ENCODE measurements at places on chromosomes 4 and X.
A peak's percentile ranks its signal among the peaks of the same experiment; 100 is the strongest.

DNA sequence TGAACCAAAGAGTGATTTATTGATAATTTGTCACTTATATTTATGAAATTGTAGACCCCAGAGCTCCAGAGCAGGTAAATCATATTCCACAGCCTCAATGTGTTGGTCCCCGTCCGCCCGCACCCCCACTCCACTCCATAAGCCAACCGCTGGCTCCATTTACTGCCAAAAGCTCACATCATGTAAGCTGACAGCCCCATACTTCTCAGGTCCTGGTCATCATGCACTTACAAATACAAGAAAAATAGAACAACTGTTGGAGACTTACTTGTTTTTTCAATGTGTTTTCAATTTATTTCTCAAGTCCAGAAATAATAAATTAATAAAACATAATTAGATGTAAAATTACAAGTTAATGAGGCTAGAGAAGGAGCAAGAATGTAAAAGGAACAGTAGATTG is 235.7 kb upstream of the HAND2 start:
- DNase-seq: no peak

GRCh38 chr4:10175626-10176025 is 59.0 kb upstream of the WDR1 start:
- no peak for DNase-seq

GRCh38 chr4:140131675-140132229 is 22.2 kb downstream of the MAML3 start:
- no peak for DNase-seq

GRCh38 chr4:184215709-184216328 is 1.9 kb downstream of the ENPP6 start:
- no peak for DNase-seq

DNA sequence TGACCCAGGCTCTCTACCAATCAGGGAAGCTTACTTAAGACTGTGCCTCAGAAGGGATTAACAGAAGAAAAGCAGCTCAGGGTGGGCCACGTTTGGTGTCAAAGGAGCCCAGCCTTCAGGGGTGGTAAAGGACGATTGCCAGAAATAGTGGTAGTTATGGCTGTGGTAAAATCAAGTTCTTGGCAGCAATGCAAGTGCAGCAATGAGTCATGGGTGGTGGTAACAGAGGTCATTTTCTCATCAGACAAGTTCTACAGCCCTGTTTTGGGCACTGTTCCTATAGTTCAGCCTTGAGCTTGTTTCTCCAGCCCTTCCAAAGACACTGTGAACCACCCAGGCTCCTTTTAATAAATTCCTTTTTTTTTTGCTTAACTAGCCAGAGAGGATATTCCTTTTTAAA is 120.3 kb downstream of the EFHC2 start:
- DNase-seq: no peak

DNA sequence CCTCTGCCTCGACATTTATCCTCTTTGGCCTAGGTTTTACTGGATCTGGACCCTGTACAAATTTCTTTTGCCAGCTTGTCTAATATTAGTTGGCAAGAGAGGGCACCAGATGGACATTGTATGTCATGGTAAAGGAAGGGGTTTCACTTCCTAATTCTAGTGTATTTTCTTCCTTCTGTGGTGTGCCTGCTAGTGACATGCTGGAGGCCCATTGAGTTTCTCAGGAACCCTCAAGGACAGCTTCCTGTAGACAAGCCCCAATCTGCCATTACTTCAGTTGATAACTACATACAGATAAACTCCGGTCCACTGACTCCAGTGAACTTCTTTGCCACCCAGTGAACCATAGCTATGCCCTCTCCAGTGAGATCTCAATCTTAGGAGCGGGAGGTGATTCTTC is 116.9 kb downstream of the STPG2 start:
- DNase-seq: no peak

GRCh38 chr4:152392079-152392478 is 143.8 kb downstream of the FBXW7 start:
- DNase-seq: no peak

DNA sequence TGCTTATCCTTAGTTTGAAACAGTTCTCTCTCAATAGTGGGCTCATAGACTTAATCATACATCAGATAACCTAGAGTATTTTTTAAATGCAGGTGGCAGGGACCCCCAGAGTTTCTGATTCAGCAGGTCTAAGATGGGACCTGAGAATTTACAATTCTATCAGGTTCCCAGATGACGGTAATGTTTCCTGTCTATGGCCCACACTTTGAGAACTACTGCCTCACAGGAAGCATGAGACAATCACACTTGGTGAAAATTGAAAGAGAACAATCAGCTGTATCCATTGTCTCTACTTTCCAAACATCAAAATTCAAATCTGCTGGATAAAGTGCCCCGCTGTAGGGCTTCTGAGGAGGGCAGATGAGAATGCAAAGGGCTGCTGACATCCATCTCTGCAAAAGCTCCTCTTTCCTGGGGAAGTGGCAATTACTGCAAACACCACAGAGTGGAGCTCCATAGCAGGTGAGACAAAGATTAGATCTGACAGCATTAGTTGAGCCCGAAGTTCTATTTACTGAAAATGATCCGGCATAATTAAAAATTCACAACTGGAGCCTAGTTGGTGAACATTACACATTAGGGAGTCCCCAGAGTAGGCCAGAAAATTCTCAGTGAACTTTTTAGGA is 187.8 kb upstream of the MBNL3 start:
- no peak for DNase-seq

DNA sequence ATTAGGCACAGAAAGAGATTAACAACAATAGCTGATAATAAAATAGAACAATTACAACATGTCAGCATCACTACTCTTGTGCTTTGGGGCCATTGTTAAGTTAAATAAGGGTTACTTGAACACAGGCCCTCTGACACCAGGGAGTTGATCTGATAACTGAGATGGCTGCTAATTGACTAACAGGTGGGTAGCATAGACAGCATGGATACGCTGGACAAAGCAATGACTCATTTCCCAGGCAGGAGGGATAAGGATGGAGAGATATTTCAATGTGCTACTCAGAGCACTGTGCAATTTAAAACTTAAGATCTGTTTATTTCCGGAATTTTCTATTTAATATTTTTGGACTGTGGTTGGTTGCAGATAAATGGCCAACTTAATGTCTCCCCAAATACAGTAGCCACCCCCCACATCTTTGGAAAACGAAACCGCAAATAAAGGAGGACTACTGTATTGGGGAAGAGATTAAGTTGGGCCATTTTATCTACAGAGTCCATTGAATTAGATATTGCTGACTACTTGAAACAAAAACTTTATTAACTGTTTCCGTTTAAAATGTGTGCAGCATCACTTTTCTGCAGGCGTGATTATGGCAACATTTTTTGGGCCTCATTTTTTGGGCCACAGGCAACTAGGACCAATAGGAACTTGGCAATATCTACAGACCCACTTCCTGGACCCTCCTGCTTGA is 200.6 kb upstream of the KLF3 start:
- no peak for DNase-seq

DNA sequence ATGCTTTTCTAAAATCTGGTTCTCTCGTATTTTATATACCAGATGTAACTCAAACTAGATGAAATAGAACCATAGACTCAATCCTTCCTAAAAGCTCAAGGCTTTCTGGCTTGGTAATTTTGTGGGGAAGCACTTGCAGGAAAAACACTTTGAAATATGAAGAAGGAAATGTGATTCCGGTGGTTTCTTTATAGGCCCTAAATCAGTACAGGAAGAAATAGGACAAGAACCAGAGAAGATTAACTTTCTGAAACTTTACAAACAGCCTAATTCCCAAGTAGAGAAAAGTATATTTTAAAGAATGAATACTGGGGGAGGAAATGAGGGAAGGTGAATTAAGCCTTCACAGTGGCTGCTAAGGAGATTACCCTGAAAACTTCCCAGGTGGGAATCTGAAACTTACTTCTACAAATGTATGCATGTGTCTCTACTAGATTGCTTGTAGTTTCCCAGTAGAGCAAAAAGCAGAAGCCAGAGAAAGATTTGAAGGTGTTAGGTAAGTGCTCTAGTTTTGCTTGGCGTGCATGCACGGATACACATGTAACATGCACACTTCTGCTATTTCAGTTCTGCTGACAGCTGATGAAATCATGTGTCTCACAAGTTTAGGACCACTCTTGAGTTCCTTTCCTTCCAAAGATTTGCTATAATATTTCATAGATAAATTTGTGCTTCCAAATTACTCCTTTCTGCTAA is 92.1 kb downstream of the AFF1 start:
- DNase-seq: no peak

GRCh38 chrX:134971926-134972325 is 18.9 kb upstream of the SMIM10 start:
- DNase-seq: no peak

GRCh38 chr4:159748834-159749444 is 646.1 kb downstream of the RAPGEF2 start:
- no peak for DNase-seq

DNA sequence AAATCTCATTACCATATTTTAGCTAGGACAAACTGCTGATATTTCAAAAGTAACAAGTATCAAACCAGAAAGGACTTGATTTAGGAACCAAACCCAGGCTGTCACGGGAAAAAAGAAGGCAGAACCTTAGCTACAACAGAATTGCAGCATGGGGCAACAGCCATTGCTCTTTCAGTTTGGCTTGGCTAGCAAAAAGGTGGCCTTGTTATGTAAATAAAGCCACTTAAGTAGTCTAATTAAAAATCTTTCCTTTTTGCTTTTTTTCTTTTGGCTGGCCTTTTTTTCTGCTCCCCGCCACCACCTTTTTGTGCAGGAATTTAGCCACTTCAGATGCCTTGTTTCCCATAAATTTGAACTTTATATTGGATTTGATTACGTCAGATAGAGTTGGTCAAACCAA is 235.9 kb downstream of the CPXCR1 start:
- DNase-seq: no peak

GRCh38 chrX:39418254-39418704 is 617.0 kb downstream of the MID1IP1 start:
- DNase-seq: no peak

- DNase-seq: peak; percentile 84
Observed at GRCh38 chrX:10828640-10829039, 208.3 kb upstream of the MID1 start.

DNA sequence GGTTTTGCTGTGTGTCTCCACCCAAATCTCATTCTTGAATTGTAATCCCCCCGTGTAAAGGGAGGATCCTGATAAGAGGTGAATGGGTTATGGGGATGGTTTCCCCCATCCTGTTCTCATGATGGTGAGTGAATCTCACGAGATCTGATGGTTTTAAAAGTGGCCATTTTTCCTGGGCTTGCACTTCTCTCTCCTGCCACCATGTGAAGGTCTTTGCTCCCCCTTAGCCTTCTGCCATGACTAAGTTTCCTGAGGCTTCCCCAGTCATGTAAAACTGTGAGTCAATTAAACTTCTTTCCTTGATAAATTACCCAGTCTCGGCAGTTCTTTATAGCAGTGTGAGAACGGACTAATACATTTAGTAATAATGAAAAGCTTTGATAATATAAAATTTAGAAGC is 46.9 kb downstream of the ANTXR2 start:
- DNase-seq: no peak

GRCh38 chrX:48972220-48973164 is 848 bp upstream of the KCND1 start:
- peak; percentile 25 for DNase-seq

GRCh38 chrX:30821116-30821515 is 67.9 kb downstream of the TAB3 start:
- no peak for DNase-seq

GRCh38 chr4:185567381-185568376 is 32.4 kb upstream of the PDLIM3 start:
- DNase-seq: no peak

GRCh38 chrX:65034292-65034667 is 58.0 kb upstream of the ZC4H2 start:
- no peak for DNase-seq

GRCh38 chr4:96992443-96992842 is 1150.8 kb downstream of the STPG2 start:
- DNase-seq: no peak

- DNase-seq: no peak
Observed at GRCh38 chrX:103730796-103731493, 20.2 kb downstream of the TMEM31 start.
